AG10803 (cell line): ENCODE measurements at places on chromosomes 7 and 10.

DNA sequence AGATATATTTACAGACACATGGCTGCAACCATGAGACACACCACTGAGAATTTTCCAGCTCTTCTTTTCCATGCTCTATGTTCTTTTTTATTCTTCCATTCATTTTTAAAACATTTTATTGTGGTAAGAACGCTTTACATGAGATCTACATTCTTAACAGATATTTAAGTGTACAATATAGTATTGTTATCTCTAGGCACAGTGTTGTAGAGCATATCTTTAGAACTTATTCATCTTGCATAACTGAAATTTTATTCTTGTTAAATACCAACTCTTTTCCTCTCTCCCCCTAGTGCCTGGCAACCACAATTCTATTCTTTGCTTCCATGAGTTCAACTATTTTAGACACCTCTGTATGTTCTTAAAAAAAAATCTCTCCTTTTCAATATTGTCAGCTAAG lies 67.1 kb upstream of the HABP2 start:
- DNase-seq, result peak; percentile 51

DNA sequence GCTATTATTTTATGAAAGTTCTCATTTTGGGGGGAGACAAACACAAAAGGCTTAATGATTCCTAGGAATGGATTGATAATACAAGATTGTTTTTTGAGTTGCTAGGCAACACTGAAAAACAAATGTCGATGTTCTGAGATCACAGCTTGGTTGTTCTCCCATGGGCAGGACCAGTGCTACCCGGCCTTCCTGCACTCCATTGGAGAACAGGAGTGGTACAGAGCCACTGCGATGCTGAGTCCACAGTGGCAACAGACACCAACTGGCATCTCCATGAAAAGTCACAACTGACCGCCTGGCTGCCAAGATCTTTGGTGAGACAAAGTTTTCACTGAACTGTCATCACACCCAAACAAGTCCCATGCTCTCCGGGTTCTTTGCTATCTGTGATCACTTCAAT lies 68.9 kb upstream of the NMT2 start:
- DNase-seq, result peak; percentile 86

GRCh38 chr10:604716-605631 lies 84.5 kb downstream of the DIP2C start:
- no peak for DNase-seq

DNA sequence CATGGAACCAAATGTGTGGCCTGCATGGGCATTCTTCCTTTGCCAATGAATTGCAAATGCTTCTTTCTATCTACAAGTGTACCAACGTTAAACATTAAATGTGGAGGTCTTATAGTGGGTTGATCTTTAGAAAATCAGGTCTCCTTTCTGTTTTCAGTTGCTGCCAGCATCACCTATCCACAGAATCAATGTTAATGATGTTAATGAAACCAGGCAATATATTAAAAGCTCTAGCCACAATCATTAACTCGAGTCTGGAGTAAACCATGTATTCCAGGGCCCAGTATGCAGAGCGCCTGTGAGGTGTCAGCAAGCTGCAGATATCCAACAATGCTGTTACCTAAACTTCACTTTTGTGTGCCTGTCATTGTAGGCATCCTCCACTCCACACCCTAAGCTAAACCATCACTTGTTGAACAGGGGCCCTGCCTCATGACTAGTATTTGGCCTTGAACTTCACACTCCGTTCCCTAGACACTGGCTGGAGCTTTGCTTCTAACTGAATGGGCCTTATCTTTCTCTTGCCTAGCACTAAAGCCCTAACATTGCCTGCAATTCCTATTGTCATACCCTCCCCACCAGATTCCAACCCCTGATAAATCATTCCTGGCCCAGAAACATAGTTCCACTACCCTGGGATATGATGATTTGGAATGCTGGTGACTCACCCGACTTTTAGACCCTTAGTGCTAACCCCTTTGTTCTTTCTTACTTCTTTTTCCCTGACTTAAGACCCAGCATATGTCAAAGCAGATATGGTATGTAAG lies 24.3 kb upstream of the ITGB8 start:
- no peak for DNase-seq

GRCh38 chr10:80552151-80552646 lies 14.5 kb downstream of the SH2D4B start:
- no peak for DNase-seq

- peak; percentile 82 for DNase-seq
Measured at GRCh38 chr7:28020302-28020940, 160.2 kb downstream of the JAZF1 start.

- no peak for DNase-seq
Measured at GRCh38 chr10:48498940-48499510, 105.8 kb downstream of the ARHGAP22 start.

DNA sequence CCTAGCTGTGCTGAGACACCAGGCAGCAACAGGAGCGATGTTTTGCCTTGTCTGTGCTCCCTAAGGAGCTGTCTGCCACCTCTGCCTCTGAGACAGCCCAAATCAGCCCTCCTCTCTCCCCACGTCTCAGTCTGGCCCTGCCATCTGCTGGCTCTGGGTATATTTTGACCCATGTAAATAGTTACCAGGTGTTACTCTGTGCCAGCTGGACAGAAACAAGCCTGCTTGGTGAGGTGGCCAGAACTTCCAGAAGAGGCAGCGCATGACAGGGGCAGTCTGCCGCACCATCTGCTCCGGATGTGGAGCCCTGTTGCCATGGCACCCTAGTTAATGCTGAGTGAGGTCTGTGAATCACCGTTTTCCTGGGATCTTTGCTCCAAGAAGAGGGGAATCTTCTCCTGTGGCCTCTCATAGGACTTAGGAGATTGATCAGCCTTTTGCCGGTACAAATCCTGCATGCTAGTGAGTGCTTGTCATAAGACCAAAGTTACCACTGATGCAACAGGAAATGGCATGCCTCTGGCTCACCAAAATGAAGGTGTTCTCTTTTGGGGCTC lies 31.8 kb downstream of the GSTO2 start:
- peak; percentile 99 for DNase-seq

DNA sequence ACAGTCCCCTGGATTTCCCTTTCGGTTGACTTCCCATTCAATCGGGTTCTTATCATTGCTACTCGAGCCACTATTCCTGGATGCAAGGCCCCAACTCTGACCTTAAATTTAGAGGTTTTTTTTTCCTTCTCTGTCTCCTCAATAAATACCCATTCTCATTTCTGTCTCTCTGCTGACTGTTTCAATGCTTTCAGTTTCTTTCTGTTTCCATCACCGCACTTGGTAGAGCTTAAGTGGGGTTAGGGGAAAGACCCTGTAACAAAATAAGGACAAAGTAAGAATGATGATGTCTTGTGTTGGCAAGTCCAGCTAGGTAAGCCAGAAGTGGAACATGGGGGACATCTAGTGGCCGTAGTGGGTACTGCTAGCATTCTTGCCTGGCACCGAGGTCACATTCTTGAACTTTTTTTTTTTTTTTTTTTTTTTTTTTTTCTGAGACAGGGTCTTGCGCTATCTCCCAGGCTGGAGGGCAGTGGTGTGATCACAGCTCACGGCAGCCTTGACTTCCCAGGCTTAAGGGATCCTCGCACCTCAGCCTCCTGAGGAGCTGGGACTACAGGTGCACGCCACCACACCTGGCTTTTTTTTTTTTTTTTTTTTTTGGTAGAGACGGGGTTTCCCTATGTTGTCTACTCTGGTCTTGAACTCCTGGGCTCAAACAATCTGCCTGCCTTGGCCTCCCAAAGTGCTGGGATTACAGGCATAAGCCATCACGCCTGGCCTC lies 40.3 kb downstream of the ZC3HC1 start:
- peak; percentile 88 for DNase-seq

- DNase-seq, result no peak
Measured at GRCh38 chr10:104036518-104037260, 49.0 kb downstream of the COL17A1 start.

- no peak for DNase-seq
Measured at GRCh38 chr7:154684666-154685563, 318.0 kb downstream of the PAXIP1 start.

GRCh38 chr7:102892631-102893278 lies 20.0 kb upstream of the LRRC17 start:
- DNase-seq, result no peak

GRCh38 chr7:105387508-105388355 lies 989 bp downstream of the SRPK2 start:
- peak; percentile 20 for DNase-seq

- DNase-seq, result no peak
Measured at GRCh38 chr7:55006499-55006898, 12.3 kb upstream of the EGFR start.

DNA sequence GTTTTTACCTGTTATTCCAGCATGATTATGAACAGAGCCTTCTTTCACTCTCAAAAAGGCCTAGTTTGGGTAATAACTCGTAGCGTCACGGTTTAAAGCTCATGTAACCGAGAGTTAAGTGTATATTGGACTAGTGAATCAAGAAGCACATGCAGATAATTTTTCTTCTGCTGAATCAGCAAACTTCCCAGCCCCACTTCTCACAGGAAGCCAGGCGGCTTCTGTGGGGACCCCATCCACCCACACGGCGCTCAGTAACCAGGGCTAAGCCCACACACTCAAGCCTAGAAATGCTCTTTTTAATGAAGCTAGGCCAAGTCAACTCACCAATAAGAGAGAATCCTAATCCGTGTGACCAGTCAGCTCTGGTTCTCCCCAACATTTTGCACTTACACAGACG lies 191.2 kb upstream of the MGMT start:
- DNase-seq, result no peak

DNA sequence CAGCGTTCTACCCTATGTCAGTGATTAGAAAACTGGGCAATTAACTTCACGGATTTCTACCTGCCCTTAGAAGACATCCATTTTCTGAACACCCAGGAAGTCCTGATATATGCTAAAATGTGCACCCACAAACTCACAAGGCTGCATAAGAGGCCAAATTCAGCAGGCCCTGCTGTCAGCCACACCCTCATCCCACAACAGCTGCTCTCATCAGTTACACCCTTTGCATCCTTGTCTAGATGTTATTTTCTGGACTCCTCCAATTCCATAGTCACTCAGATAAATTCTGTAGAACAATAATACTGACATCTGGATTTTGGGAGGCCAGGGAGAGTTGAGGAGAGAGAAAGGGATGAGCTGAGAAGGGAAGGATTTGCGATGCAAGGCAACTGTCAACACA lies 208.9 kb downstream of the TAX1BP1 start:
- DNase-seq, result no peak

GRCh38 chr10:110174816-110175215 lies 32.6 kb upstream of the MXI1 start:
- DNase-seq, result no peak

- DNase-seq, result peak; percentile 34
Measured at GRCh38 chr7:44348300-44348699, 22.9 kb upstream of the CAMK2B start.

DNA sequence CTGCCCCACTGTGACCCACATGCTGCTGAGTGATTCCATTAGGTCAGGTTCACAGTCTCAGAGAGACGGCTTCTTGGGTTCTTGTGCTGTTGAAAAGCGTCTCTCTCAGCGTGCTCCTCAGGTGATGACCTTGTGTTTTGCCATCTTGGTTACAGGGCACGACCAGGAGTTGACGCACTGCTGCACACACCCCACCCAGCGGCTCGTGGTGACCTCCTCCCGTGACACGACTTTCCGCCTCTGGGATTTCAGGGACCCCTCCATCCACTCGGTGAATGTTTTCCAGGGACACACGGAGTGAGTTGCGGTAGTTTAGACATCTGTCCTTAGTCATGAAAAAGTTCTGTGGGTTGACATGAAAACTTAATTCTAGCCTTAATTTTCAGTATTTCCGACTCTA lies 48.8 kb downstream of the WDR37 start:
- DNase-seq, result no peak

GRCh38 chr10:67884313-67884841 lies at the start of gene SIRT1:
TSS of gene SIRT1 (plus strand) at chr10:67884656. CDS start at chr10:67884722, 66 bp downstream.
- DNase-seq, result peak; percentile 93

GRCh38 chr7:76217942-76218566 lies 16.4 kb downstream of the SRRM3 start:
- no peak for DNase-seq

DNA sequence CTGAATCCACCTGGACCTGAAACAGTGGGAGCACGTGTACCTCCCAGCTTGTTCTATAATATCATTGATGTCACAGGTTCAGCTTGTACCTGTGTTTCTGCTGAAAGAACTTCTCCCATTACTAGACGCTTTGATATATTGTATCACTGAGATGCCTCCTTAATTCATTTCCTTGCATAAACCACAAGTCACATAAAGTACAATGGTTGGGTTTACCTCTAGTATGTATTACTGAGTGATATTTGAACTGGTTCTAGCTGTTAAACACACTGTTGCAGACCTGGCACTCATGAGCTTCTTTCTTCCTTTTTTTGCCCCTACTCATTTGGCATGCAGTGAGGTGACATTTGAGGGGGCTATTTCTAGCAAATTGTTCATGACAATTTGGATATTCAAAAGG lies 106.6 kb upstream of the KLF14 start:
- DNase-seq, result no peak

- DNase-seq, result no peak
Measured at GRCh38 chr10:131832056-131832685, 68.6 kb upstream of the PPP2R2D start.
